ENCODE measurements at places on chromosomes 11 and 22.

- no peaks in the 10 kb centered on the region for H3K4me1 ChIP-seq
- H3K36me3 ChIP-seq = no peaks in the 10 kb centered on the region
- H3K27ac ChIP-seq = no peak overlapping the region
Measured at GRCh38 chr11:3826721-3827120, 14.0 kb downstream of the RHOG start.

GRCh38 chr11:134045799-134046635 is 22.9 kb upstream of the JAM3 start:
- H3K4me3 ChIP-seq = no peak overlapping the region
- no peaks in the 10 kb centered on the region for H3K36me3 ChIP-seq
- no peaks in the 10 kb centered on the region for H3K4me1 ChIP-seq
- DNase-seq = peak; percentile 49

- H3K36me3 ChIP-seq = no peaks in the 10 kb centered on the region
- DNase-seq = no peak
- no peak overlapping the region for H3K4me3 ChIP-seq
Measured at GRCh38 chr11:120658071-120658423, 146.5 kb downstream of the GRIK4 start.

DNA sequence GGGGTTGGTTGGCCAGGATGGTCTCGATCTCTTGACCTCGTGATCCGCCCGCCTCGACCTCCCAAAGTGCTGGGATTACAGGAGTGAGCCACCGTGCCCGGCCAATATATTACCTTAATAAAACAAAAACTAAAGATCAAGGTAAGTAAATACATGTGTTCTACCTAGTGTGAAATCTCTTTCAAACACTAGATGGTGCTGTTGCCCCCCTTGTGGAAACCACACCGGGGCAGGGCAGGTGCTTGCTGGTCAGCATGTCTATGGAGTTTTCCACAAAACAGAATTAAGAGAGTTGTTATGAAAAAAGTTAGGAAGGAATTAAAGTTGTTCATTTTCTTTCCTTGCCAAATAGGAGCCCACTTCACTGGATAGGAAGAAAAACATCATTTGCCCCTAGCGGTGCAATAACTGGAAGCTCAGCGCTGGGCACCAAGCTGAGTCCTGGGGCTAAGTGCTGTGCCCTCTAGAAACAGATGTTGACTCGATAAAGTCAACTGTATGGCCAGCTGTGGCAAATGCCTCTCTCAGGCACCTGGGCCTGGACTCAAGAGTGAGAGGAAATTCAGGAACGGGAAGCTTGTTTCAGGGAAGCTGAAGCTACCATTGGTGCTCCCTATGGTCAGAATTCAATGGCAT is 6.3 kb upstream of the KCNJ5 start:
- H3K4me1 ChIP-seq = no peaks in the 10 kb centered on the region
- no peaks in the 10 kb centered on the region for H3K36me3 ChIP-seq
- no peak overlapping the region for H3K27ac ChIP-seq
- H3K27me3 ChIP-seq = no peaks in the 10 kb centered on the region
- no peak for DNase-seq

DNA sequence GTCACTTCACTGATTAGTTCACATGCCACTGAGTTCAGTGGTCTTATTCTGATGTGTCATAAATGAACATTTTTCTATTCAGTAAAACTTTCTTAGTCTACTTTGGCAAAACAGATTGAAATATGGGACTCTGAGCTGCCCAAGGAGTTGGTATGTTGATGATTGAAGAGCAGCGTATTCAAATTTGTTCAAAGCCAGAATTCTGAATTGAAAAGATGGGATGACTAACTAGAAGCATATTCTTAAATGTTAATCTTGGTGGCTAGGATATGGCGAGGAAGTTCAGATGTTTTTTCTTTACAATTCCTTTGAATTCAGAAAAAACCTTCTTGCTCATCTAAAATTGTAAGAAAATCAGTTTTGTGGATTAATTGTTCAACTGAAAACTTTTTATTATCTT is 34.7 kb downstream of the KMT2A start:
- DNase-seq = no peak
- no peak overlapping the region for H3K27ac ChIP-seq
- no peak overlapping the region for H3K4me3 ChIP-seq
- H3K27me3 ChIP-seq = no peaks in the 10 kb centered on the region

All from right lobe of liver (tissue), 6 donors.